ENCODE measurements at places on chromosomes 7 and 10. TPM values are rescaled to one million over a fixed set of nuclear protein-coding genes. Genes with fewer than 3 reads are reported as not detected.

The CXCL12 gene
- total RNA-seq, result not detected

The VWDE gene
- total RNA-seq, result 0.86 TPM

The NODAL gene
- total RNA-seq, result not detected

The PLAC9 gene
- not detected for total RNA-seq

The KLF14 gene
- total RNA-seq, result not detected
